ENCODE measurements at places on chromosomes 5 and 9.

DNA sequence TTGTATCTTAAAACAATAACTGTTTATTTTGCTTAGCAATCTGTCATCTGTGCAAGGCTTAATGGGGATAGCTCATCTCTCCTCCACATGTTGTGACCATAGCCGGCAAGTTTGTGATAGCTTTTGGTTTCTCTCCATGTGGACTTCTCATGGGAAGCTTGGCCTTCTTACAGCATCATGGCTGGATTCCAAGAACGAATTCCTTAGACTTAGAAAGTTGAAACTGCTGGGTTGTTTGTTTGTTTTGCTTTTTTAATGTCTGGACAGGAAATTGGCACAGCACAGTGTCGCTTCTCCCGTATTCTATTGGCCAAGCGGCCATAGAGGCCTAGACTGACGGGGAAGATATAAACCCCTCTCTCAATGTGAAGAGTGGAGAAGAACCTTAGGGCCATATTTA is 61.0 kb upstream of the PRDM9 start:
- DNase-seq, result no peak

DNA sequence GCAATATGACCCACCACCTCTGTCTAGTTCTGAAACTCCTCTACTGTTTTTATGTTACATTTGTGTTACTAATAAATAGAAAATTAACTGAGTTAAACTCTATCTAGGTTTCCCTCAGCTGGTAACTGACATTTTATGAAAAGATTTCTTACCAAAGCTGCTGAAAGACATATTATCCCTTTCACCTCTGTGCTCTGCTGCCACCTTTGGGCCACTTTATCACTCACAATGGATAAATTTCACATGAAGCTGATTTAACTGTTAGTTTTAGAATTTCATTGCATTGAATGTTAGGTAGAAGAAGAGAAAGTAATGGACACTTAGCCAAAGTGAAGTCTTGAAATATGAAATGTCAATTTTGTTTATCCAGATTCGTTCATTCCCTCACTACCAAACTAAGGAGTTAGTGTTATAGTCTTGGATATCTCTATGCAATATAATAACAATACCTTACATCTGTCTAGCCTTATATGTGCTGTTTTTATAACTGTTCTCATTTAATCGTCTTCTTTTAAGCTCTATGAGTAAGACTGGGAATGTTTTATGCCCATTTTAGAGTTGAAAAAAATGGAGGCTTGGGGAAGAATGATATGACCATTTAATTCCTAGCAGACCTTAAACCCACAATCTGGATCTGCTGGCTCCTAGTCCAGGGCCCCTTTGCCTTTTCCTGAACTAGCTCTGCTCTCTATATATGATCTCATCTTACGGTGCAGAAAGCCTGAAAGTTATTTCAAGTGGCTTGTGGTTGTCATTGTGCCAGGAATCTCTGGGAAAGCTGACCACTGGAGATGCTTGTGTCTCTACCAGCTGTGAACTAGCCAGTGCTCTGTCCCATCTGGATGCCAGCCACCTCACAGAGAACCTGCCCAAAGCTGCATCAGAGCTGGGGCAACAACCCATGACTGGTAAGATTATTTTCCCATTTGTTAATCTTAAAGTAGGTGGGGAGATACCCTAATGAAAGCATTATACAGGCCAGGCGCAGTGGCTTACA is 97.1 kb downstream of the GOLPH3 start:
- DNase-seq, result peak; percentile 82

- DNase-seq, result no peak
Measured at GRCh38 chr5:125829349-125829748, 593.9 kb upstream of the GRAMD2B start.

- peak; percentile 65 for DNase-seq
Measured at GRCh38 chr5:90488791-90489190, 14.1 kb downstream of the POLR3G start.

- DNase-seq, result no peak
Measured at GRCh38 chr9:112124156-112124555, 50.9 kb downstream of the SUSD1 start.

- DNase-seq, result peak; percentile 52
Measured at GRCh38 chr9:4894076-4894475, 91.0 kb upstream of the JAK2 start.

- DNase-seq, result peak; percentile 3
Measured at GRCh38 chr9:13221741-13222140, 57.8 kb downstream of the MPDZ start.

DNA sequence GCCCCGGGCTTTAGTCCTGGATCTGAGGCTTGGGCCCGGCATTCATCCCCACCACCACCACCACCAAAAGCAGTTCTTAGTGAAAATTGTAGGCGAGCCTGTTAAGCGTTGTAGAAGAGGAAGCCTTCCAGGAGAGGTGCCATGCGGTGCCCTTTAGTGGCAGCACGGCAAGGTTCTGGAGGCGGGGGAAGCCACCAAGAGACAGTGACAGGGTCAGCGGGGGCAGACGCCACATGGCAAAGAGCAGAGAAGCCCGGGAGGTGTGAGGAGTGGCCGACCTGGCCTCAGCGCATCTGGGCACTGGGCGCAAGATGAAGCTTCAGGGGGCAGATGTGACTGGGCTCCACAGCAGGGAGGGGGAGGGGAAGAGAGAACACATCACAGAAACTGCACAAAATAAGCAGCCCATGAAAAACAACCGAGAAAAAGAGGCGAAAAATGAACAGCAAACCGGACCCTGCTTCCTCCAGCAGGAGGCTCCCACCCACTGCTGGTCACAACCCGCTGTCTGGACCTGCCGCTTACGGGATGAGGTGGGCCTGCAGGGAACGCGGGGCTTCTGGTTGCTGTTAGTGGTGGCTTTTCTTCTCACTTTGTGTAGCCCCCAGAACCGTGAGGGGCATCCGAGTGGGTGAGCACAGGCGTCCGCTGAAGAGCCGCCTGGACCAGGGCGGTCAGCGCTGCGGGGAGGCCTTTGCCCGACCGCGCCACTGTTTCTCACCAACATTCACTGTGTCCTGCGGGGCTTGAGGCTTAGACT is 4.3 kb downstream of the LRRC14B start:
- DNase-seq, result no peak

DNA sequence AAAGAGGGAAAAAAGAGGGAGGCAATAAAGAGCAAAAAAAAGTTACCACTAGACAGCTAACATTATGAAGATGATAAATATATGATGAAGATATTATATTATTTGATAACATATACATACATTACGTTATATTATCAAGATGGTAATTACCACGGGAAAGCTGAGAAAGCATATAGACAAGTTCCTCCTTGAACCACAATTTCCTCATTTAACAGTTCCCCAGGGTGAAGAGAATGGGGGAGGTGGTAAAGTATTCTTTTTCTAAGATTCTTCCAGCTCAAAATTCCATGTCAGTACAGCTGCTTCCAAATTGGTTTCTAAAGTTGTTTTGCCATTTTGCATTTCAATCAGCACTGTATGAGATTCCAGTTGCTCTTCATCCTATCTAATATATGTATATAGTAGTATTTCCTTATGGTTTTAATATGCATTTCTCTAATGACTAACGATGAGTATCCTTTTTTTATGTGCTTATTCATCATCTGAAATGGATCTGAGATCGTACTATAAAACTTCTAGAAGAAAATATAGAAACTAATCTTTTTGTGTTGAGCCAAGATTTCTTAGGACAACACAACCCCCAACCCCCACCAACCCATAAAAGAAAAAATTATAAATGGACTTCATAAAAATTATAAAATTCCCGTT is 49.5 kb upstream of the C9orf72 start:
- no peak for DNase-seq

GRCh38 chr5:132485641-132486317 is 4.8 kb downstream of the IRF1 start:
- no peak for DNase-seq

DNA sequence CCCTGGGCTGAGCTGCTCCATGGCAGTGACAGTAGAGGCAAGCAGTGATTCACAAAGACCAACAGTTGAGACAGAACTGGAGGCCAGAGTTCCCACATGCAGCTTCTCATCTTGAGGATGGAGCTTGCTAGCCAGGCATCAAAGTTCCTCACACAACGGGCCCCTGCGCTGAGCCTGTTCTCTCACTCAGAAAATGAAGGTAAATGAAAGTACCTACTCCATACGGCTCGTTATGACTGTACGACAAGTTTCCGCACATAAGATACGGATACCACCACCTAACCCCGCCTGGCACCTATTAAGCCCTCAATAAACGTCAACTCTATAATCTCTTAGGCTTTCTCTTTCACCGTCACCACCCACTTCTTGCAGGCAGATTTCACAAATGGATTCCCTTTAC is 12.9 kb downstream of the NOL6 start:
- DNase-seq, result no peak

- peak; percentile 99 for DNase-seq
Measured at GRCh38 chr5:111997711-111998110, 240.7 kb upstream of the NREP start.

GRCh38 chr5:175129121-175129520 is 314.9 kb downstream of the DRD1 start:
- no peak for DNase-seq

GRCh38 chr9:129868872-129869486 is 33.7 kb downstream of the USP20 start:
- DNase-seq, result no peak

DNA sequence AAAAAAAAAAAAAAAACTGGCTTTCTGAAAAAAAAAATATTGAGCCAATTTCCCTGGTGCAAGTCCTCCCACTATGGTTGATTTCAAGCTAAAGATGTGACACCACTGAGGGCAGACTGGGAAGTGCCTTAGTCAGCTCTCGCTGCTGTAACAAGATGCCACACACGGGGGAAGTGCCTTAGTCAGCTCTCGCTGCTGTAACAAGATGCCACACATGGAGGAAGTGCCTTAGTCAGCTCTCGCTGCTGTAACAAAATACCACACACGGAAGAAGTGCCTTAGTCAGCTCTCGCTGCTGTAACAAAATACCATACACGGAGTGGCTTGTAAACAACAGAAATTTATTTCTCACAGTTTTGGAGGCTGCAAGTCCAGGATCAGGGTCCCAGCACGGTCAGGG is 23.4 kb downstream of the BTNL9 start:
- DNase-seq, result no peak

DNA sequence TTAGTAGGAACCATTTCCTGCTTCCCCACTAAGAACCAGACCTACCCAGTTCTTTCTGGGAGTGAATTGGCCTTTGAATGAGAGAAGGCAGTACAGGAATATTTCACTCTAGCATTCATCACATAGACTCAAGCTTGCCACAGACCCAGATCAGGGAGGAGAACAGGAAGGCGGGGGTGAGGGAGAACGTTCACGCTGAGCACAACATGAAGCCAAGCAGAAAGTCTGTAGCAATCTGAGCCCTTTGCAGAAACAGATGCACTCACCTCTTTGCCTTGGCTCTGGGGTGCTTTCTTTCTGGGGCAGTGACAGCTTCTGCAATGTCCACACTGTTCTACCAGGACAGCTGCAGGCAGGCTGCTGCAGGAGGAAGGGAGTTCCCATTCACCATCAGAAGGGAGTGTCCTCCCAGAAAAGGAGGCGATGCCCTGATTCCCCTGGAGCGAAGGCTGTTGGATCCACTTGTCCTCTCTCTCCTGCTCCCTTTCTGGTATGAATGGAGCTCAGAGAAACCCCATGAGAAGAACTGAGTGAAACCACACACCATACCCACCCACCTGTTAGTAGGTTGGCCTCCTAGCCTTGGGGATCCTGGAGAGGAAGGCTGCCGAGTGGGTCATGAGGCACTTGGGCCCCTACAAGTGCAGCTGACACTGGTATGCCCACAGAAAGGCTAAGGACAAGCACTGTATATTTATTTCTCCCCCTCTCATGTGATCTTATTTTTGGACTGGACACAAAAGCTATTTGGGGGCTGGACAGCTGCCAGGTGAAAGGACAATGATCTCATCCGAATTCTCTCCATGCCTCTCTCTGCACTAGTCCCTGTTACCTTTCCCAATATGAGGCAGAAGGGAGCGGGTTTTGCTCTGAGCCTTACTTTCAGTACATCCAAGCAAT is 11.7 kb upstream of the FGF1 start:
- DNase-seq, result peak; percentile 44

GRCh38 chr9:107588393-107588792 is 98.8 kb upstream of the KLF4 start:
- DNase-seq, result no peak

- no peak for DNase-seq
Measured at GRCh38 chr9:114511978-114512874, 7.0 kb upstream of the WHRN start.

DNA sequence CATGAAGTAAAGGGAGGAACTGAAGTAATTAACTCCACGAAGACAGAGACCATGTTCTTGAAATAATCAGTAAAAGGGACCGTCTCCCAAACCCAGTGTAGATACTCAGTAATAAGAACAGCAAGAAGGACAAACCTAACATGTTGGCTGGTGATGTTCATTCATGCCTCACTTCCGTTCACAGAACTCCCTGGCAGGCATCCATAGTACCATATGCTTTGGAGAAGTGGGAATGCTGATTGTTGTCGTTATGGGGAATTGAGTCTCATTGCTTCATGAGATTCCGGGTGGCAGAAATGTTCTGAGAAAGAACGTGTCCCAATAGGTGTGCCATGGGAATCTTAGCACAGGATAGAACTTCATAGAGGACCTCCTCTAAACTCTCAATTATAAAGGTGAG is 452.3 kb downstream of the ZSWIM6 start:
- DNase-seq, result no peak

DNA sequence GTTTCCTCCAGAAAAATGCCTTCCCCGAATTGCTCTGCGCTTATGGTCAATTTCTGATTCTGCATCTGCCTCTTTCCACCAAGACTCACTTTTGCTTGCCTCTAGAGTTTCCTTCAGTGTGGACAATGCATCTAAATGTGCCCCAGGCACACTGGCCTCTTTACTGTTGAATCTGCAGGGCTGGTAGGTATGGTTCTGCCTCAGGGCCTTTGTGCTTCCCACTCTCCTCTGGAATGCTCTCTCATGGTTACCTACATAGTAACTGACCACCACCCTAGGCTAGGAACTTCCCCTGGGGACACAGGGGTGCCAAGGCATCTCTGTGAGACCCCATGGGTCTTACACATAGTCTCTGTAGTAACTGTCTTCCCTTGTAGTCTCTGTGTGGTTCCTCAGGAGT is 1258.6 kb downstream of the CDH12 start:
- DNase-seq, result no peak

DNA sequence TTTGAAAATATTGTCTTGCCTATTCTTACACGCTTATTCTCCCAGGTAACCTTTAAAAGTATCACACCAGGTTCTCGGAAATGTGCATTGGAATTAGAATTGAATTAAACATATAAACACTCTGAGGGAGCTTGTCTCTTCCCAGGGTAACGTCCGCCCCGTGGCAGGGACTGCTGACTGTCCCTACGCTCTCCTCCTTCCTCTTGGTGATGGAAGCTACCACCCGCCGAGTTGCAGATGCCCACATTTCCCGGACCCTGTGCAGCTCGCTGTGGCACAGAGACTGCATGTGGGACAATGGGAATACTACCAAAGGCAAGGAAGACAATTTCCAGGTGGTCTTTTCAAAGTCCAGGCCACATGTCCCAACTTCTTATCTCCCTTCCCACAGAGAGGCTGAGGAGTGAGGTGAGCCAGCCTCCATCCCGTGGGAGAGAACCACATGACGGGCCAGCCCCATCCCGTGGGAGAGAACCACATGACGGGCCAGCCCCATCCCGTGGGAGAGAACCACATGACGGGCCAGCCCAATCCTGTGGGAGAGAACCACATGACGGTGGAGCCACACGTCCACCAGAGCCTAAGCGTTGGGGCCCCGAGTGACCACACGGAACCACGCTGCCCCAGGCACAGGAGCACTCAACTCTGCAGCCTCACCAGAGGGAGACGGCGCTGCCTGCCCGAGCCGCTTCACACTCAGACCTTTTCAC is 249.4 kb upstream of the IRX1 start:
- no peak for DNase-seq

- DNase-seq, result no peak
Measured at GRCh38 chr5:107104040-107104995, 566.4 kb downstream of the EFNA5 start.

- peak; percentile 85 for DNase-seq
Measured at GRCh38 chr5:136133222-136133921, 727 bp downstream of the SMAD5 start.

All from adipocyte (in vitro differentiated cells).